ENCODE measurements at places on chromosomes 2 and 18. TPM values are rescaled to one million over a fixed set of nuclear protein-coding genes. Genes with fewer than 3 reads are reported as not detected.

SCYGR5 gene
- not detected for total RNA-seq

ELOA2 gene
- not detected for total RNA-seq

RIT2 gene
- not detected for total RNA-seq

LRRC30 gene
- not detected for total RNA-seq

IL36G gene
- not detected for total RNA-seq

FASTKD1 gene
- total RNA-seq = 121 TPM

Data from left ventricle myocardium inferior (tissue), 1 donor.